ENCODE measurements at places on chromosomes 2 and 18.

- DNase-seq = no peak
Measured at GRCh38 chr2:134432435-134432883, 178.6 kb downstream of the MGAT5 start.

DNA sequence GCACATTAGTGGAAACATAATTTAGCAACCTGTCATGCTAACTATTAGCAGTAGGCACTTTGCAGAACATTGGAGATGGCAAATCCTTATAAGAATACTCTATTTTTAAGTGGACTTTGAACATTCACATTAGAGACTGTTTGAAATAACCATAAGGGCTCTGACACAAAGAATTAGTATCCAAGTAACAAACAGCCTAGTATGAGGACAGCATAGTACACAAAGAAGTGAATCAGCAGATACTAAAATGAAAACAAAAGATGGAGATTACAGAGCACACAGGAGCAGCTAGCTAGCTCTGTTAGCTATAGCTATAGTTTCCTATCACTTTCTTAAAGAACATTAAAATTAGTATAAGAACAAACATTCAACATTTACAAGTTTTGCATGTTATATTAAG lies 256.3 kb upstream of the SPOPL start:
- no peak for DNase-seq

- DNase-seq = no peak
Measured at GRCh38 chr2:3034396-3034795, 343.2 kb downstream of the EIPR1 start.

- DNase-seq = no peak
Measured at GRCh38 chr18:54942569-54942968, 16.7 kb downstream of the CCDC68 start.

GRCh38 chr2:149178612-149179011 lies 140.1 kb downstream of the LYPD6B start:
- DNase-seq = no peak

GRCh38 chr18:57333940-57334339 lies 18.4 kb upstream of the ST8SIA3 start:
- DNase-seq = no peak

DNA sequence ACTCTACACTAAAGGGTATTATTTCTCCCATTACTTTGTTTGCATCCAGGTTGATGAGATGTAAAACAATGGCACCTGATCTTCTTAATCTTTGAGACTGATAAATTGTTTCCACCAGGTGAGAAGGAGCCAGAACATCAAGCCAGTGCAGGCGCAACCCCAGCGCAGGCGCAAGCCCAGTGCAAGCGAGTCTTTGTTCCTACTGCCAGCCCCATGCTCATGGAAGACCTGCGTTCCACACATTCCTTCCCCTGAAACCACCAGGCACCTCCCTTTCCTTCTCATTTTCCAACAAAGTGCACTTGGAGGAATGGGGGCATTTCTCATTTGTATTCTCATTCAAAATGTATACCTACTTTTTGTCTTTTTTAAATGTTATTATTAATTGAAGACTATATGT lies 188.7 kb upstream of the SMAD2 start:
- DNase-seq = no peak

DNA sequence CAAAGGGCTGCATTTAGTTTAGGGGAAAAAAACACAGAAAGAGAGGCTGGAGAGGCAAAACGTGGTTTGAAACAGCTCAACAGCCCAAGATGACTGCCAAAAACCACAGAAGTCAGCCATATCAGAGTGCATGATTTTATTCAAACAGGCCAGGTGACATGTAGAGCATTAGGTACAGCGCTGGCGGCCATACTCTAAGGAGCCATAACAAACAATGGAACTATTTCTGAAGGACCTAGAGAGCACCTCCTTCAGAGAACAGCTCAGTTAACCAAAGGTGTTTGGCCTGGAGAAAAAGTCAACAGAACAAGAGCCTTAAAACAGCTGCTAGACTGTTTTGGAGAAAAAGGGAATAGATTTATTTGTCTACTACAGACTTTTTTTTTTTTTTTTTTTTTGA lies 2.6 kb downstream of the THADA start:
- DNase-seq = no peak

DNA sequence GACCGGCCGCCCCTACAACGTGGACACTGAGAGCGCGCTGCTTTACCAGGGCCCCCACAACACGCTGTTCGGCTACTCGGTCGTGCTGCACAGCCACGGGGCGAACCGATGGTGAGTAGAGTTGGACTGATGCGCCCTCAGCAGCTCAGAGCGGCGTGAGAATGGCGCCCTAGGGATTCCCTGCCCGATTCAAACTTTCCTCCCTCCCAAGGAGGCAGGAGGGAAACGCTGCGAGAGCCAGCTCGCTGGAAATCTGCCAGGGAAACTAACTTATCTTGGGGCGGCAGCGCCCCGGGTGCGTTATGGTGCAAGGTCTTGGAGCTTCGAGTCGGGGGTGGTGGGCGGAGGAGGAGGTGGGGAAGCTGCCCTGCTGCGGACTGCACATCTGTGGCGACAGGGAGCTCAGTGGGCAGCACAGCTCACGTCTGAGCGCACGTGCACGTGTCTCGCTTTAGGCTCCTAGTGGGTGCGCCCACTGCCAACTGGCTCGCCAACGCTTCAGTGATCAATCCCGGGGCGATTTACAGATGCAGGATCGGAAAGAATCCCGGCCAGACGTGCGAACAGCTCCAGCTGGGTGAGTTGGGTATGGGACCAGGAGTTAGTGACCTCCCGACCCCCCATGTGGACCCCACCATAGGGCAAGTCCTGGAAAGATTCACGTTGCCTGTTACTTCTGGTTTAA lies 697 bp downstream of the ITGA4 start:
- DNase-seq = peak; percentile 55

GRCh38 chr2:46615986-46616485 lies 136.7 kb downstream of the TMEM247 start:
- DNase-seq = no peak

GRCh38 chr2:85694052-85695025 lies at the start of gene GNLY:
TSS of gene GNLY (plus strand) at chr2:85694358. CDS start at chr2:85694419, 61 bp downstream.
- no peak for DNase-seq

DNA sequence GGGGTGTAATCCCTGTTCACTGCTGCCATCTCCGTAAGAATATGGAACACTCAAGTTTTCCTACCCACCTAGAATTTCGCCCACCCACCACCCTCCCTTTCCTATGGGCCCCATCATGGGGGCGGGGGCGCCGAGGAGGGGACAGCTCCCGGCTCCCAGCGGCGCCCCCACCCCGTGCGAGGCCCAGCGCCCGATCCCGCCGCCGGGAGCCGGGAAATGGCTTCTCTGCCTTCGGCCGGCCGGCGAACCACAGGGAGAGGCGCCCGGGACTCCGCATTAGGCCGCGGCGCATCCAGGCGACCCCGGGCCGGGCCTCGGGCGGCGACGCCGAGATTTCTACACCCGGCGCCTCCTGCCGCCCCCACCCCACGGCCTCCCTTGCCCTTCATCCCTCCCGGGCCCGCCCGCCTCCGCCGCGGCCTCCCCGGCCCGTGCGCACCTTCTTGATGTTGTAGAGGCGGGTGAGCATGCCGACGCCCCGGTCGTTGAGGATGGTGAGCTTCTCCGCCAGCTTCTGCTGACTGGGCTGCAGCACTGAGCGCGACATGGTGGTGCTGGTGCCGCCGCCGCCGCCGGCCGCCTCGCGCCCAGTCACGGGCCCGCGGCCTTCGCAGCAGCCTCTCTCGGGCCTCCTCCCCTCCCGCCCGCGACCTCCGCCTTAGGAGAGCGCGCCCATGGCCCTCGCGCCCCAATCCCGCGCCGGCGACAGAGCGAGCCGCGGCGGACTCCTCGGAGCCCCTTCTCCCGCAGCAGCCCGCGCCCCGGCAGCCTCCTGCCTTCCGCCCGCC lies 510 bp downstream of the NCKAP1 start:
- DNase-seq = peak; percentile 28

DNA sequence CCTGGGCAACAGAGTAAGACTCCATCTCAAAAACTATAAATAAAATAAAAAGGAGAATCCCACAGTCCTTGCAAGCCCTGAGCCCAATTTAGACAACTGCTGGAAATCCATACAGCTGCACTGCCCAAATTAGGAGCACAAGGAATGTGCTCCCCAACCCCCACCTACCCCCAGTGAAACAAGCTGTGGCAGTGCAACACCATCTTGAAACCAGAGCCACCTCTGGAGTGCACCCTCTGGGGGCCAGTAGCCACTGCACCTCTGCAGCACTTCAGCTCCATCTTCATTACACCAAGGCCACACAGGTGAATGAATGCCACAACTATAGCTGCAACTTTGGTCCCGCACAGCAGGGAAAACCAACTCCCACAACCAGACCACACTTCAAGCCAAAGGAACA lies 37.3 kb downstream of the USP34 start:
- no peak for DNase-seq

DNA sequence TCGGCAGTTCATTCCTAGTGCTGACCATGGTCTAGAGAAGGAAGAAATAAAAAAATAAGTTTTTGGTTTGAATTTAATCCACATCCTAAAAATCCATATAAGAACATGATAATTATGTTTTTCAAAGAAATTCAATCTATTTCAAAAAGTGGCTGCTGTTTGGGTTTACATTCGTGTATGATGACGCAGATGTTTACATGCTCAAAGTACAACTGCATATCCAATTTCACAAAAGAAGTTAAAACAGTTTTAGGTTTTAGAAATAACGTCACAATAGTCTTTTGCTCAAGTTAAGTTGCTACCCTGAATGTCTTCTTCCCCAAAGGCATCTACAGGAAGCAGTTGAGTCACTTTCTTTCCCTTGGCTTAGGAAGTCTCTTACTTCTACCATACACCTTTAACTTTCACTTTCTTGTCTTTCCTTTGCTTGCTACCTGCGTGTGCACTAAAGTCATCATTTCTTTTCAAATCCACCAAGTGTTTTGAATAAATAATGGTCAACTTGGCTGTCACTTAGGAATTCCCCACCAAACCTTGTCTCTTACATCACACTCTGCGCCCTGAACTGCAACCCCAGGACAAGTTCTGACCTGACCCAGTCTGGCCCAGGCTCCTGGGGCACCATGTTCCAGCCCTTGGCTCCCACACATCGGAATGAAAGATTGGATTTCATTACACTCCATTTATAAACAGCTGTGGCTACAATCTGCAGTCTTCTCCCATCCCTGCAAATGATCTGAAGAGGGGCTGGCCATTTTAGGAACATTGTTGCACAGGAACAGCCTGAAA lies 28.4 kb downstream of the FAM237A start:
- DNase-seq = no peak

- no peak for DNase-seq
Measured at GRCh38 chr18:31553800-31554199, 37.9 kb upstream of the TTR start.

DNA sequence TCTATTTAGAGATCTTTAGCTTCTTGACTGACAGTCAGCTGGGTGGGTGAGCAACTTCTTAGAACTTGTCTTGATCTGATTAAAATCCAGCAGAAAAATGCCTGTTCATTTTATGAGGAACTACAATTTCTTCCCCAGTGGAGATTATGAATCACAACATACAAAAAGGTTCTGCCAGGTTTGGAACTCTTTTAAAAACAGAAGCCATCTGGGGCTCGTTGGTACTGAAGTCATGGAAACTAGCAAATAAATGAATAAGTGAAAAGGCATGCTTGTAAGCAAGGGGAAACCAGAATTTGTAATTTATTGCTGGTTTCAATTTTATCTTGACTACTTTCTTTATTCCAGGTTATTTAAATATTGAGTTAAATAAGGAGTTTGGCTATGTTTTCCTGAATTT lies 767.4 kb downstream of the MBD2 start:
- no peak for DNase-seq

DNA sequence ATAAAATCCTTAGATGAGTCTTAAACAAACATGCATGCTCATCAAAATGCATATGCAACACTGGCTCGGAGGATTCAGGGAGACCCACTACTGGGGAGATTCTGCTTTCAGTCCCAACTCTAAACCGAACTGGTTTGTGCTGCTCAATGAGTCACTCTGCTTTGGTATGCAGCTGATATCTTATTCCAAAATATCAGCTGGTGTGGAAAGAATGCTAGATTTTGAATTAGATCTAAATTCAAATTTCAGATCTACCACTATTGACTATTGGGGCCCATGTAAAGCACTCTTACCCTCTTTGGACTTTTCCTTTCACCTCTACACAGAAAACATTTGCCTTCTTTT lies 39.2 kb upstream of the TTN start:
- no peak for DNase-seq

GRCh38 chr2:210584834-210585233 lies 28.4 kb downstream of the CPS1 start:
- no peak for DNase-seq

- DNase-seq = no peak
Measured at GRCh38 chr2:9975805-9976447, 24.4 kb downstream of the GRHL1 start.

- DNase-seq = no peak
Measured at GRCh38 chr2:241721852-241722251, 12.6 kb upstream of the D2HGDH start.

DNA sequence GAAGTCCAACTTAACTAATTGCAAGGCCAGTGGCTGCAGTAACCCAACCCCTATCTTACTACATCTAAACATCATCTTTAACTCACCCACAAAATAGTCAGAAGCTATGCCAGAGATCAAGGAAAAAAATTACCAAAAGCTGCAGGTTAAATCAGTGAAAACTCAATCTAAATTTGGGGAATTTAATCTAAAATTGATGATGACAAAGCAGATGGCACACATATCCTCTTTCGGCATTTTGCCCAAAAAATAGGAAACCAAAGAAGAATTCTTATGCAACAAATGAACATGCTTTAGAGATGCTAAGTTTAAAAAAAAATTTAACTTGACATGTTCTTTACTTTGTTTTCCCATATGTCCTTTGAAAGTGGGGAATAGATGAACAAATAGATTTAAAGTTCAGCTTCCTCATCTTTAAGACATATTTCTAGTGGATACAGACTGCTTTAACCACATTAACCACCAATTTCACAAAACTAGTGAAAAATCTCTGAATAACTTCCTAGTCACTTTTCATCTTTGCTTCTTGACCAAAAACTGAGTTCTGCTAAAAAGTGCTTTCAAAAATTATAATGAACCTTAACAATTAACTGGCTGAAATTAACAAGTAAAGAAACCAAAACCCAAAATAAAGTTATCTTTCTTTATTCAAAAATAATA lies 74.3 kb upstream of the CCDC150 start:
- no peak for DNase-seq

GRCh38 chr2:19542796-19543662 lies 184.6 kb upstream of the OSR1 start:
- no peak for DNase-seq

DNA sequence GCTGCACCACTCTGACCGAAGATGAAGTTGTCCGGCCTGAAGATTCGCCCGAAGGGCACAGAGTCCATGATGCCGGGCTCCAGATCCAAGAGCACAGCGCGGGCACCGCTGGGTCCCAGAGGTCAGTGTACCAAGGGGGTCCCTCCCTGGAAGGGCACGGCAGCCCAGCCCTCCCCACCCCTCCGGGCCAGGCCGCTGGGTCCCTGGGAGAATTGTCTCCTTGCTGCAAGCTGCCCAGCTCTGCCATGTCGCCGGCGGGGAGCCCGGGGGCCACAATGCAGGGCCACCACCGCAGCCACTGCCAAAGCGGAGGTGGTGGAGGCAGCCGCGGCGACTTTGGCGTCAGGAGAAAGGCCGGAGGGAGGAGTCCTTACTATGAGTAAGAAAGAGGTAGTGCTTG lies 189.5 kb upstream of the CYRIA start:
- no peak for DNase-seq

- no peak for DNase-seq
Measured at GRCh38 chr18:77250926-77251729, 1.5 kb downstream of the GALR1 start.

- DNase-seq = no peak
Measured at GRCh38 chr2:215002500-215002899, 135.9 kb downstream of the ABCA12 start.

Measured in stimulated activated CD8-positive, alpha-beta memory T cell treated with anti-CD3 and anti-CD28 coated beads, Interleukin-7, amount 100 ng/mL, for 48 hours (primary cell).